ENCODE measurements at places on chromosomes 5 and 9.

DNA sequence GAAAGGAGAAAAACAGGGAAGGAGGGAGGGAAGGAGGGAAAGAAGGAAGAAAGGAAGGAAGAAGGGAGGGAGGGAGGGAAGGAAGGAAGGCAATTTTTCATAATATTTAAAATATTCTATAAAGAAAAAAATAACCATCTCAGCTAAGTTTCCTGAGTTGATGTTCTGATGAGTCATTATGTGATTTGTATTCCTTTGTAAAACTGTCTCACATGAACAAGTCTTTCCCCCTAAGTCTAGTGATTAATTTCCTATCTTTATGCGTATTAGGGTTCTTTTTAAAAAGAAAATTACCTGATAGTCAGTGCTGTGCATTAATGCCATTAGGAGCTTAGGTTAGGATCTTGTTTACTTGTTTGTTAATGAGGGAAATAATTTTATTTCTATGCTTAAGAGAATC is 94.1 kb downstream of the RASEF start:
- no peak for DNase-seq

- DNase-seq, result no peak
Measured at GRCh38 chr5:175082346-175082745, 358.0 kb downstream of the MSX2 start.

GRCh38 chr9:123234853-123235252 is 33.5 kb downstream of the STRBP start:
- DNase-seq, result no peak

- no peak for DNase-seq
Measured at GRCh38 chr9:123478967-123479602, 123.1 kb downstream of the CRB2 start.

- DNase-seq, result no peak
Measured at GRCh38 chr9:89786655-89787054, 181.8 kb downstream of the GADD45G start.

GRCh38 chr5:58245476-58245840 is 214.4 kb downstream of the PLK2 start:
- no peak for DNase-seq

GRCh38 chr5:66713998-66714397 is 117.8 kb downstream of the MAST4 start:
- DNase-seq, result no peak

- no peak for DNase-seq
Measured at GRCh38 chr5:117318528-117318927, 743.9 kb upstream of the SEMA6A start.

- DNase-seq, result no peak
Measured at GRCh38 chr5:96297867-96298266, 135.2 kb downstream of the PCSK1 start.

- no peak for DNase-seq
Measured at GRCh38 chr9:129752900-129753729, at the start of gene PTGES. TSS of gene PTGES (minus strand) at chr9:129753042. CDS start at chr9:129753012, 30 bp downstream.

DNA sequence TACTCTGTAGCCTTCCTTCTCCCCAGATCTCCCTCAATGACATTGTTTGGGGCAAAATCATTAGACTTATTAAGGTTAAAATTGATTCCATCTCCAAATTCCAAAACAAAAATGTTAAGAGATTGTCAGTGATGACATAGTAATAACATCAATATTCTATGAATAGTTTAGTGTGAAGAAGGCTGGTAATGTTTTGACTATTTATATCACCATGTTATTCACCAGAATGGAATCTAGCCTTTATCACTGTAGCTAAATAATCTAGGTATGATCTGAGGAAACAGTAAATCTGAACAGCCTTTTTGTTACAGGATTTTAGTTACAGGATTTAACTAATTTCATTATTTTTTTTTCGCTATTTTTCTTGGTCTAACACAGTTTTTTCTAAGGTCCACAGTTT is 929 bp upstream of the PLPP6 start:
- DNase-seq, result no peak

DNA sequence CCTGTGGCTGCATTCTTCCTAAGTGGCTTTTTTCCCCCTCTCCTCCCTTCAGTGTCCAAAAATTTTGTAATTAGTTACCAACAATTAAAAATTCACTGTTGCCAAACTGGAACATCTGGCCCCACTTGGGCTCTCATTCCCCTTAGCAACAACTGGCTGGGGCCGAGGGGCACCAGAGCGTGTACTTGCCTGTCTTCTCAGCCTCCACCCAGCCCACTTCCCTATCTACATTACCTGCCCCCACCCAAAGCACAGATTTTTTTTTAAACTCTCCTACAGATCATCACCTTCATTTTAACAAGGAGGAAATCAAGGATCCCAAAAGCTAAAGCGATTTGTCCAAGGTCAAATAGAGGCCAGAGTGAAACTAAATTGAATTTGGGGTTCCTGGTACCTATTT is 278.8 kb downstream of the EBF1 start:
- no peak for DNase-seq

DNA sequence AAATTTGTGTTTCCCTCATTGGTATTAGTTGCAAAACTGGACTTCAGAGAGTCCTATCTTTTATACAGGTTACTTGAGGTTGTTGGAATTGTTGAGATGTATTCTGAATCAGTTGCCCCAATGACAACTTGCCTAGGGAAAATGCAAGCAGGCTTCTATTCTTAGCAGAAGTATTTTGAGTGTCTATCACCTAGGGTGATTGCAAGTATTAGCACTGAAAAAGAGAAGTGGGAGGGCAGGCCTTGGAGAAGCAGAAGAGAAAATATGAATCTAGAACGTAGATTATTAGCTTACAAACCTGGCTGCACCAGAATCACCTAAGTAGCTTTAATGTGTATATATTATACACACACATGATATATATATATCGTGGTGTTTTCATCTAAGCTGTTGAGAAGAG is 43.2 kb downstream of the ADAMTS12 start:
- DNase-seq, result no peak

DNA sequence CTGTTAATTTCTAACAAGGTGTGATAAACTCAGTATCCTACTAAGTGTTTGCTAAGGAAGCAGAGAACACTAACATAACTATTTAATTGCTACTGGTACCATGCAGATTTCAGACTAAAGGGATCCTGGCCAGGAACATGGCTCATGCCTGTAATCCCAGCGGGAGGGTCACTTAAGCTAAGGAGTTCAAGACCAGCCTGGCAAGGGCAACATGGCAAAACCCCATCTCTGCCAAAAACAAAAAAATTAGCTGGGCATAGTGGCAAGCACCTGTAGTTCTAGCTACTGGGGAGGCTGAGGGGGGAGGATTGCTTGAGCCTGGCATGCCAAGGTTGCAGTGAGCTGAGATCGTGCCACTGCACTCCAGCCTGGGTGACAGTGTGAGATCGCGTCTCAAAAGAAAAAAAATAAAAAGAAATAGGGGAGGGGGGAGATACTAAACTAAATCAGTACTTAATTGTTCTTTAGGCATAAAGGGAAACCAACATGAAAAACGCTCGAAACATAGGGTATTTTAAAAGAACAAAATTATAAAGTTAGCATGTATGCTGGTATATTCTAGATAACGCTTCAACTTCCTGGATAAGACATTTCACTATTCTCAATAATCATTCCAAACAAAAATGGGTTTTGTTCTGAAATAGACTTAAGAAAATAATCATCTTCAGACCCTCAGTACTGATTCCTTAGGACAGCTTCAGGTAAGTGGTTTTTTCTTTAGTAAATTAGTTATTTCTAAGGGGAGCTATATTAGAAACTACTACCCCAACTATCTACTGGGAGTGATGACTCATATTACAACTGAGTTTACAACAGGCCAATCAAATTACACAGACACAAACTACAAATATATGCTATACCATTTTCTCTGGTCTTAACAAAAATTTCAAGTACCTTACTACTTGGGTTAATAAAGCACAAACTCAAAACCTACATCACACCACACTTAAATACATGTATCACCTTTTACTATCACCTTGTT is 3.5 kb downstream of the PANK3 start:
- DNase-seq, result no peak

GRCh38 chr5:76475936-76476335 is 72.9 kb downstream of the IQGAP2 start:
- DNase-seq, result no peak

DNA sequence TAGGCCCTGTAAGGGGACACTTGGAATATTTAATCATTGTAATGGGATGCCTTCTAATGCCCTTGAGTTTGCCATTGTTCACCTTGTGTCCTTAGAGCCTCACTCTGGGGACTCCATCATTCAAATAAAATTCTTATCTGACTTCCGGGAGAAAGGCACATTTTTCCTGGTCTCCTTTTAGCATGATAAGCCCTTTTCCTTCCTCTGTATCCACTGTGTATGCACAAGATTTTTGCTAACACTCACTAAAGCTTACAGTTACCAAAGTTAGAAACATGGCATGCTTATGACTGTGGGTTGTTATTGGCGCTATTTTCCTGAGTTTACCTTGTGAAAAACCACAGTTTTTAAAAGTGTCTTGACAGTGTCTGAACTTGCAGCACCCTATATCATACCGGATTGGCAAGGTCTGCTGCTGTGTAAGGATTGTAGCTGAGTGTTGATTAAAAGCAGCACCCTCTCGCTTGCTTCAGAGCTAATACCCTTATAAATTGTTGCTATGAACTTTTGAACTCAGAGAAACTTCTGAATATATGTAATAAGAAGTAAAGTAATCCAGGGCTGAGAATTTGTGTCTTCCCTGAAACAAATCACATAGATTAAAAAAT is 46.4 kb downstream of the SNCAIP start:
- DNase-seq, result no peak

- DNase-seq, result no peak
Measured at GRCh38 chr5:142301540-142301939, 23.3 kb downstream of the SPRY4 start.

- no peak for DNase-seq
Measured at GRCh38 chr9:133204993-133205336, 4.1 kb downstream of the OBP2B start.

DNA sequence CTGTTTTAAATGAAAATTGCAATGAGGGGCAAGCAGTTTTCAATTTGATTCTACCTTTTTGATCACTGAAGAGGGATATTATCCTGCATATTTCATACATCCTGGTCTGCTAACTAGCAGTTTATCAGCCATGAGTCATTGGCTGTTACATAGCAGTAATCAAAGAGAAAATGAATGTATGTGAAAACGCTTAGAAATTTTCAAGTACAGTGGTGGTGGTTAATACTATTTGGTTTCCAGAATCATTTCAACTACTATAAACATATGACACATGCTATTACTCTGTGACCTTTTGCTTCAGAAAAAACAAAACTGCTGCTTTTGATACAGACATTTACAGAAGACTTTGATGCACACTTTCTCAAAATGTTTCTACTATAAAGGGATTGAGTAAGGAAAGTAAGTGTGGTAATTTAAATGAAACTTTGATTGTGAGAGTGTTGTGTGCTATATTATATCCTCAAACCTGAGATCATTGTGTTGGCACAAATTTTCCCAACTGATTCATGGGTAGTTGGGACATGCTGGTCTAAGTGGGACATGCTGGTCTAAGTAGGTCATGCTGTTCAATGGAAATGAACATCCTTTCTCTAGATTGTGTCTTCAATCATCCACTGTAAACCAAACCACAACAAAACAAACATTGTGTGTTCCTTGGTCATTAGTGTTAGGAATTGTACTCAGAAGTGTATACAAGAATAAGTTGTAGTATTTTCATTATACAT is 5.1 kb downstream of the RNF14 start:
- no peak for DNase-seq

GRCh38 chr9:129318121-129319075 is 140.3 kb upstream of the IER5L start:
- no peak for DNase-seq

- DNase-seq, result no peak
Measured at GRCh38 chr9:20508242-20508641, 114.1 kb downstream of the MLLT3 start.

GRCh38 chr5:176680226-176680563 is 32.9 kb downstream of the TSPAN17 start:
- no peak for DNase-seq

DNA sequence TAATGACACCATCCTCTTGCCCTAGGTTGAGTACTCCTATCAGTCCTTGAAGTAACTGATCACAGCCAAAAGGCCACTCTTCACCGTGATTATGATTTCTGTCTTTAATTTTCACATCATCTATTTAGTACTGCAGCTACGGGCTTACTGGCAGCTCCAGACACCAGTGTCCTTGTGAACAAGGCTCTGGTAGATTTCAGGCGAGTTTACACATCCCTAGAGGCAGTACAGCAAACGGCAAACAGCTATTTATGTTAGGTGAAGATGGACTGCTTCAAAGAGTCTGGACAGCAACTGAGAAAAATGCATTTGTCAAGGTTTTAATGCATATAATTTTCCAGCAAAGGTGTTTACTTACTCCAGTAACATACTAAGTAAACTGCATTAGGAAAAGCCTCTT is 396.9 kb downstream of the KDM4C start:
- no peak for DNase-seq

DNA sequence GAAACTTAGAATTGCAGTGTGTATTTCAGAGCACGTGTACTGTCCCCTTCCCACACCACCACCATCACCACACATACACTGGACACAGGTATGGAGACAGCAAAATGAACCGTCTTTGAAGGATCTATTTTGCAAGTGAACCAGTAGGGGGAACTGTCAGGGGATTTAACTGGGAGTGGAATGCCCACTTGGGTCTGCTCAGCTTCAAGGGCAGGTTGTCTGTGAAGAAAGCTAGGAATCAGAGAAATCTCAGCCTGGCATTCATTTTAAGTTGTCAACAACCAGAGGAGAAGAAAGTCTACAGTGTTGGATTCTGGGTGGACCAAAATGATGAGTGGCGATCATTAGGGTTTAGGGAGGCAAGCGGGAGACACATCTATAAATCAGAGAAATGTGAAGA is 147.0 kb downstream of the DCP2 start:
- no peak for DNase-seq

GRCh38 chr9:99977033-99977792 is 70.8 kb downstream of the STX17 start:
- DNase-seq, result no peak

DNA sequence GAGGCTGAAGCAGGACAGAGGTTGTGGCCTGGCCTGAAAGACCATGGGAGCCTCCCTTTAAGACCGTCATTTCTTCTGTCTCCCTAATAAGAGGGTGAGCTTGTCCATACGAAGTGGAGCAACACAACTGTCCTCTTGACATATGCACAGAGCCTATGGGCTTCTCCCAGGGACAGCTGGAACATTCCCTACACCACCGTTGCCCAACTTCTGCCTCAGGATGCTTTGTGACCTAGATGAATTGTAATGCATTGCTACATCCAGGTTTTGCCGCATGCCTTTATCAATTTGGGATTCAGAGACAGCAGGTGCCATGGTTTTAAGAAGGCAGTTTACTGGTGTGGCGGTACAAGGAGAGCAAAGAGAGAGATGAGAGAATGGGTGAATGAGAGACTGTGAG is 34.4 kb upstream of the ZNF622 start:
- no peak for DNase-seq

GRCh38 chr5:162888268-162888667 is 549.1 kb upstream of the CCNG1 start:
- DNase-seq, result no peak

- DNase-seq, result no peak
Measured at GRCh38 chr5:69103521-69103920, 9.7 kb downstream of the SLC30A5 start.

GRCh38 chr5:76681287-76681686 is 34.6 kb upstream of the F2R start:
- DNase-seq, result no peak

Measured in effector memory CD4-positive, alpha-beta T cell (primary cell).